HS-5 (cell line): ENCODE measurements at places on chromosomes 16 and 17.

DNA sequence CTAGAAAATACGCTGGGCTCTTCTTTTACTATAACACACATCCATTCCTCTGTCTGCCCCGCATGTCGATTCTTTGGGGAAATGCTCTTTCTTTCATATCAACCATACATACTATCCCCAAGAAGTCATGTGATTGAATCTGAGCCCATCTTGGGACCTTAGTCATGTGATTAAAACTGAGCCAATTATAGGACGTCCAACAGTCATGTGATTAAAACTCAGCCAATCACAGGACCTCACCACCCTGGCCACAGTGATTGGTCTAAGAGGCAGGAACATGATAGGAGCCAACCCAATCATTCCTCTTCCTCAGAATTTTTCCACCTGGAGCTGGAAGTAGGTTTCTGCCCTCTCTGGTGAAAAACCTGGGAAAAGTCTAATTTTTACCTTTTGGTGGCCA lies 78.8 kb downstream of the TMEM114 start:
- DNase-seq = no peak

DNA sequence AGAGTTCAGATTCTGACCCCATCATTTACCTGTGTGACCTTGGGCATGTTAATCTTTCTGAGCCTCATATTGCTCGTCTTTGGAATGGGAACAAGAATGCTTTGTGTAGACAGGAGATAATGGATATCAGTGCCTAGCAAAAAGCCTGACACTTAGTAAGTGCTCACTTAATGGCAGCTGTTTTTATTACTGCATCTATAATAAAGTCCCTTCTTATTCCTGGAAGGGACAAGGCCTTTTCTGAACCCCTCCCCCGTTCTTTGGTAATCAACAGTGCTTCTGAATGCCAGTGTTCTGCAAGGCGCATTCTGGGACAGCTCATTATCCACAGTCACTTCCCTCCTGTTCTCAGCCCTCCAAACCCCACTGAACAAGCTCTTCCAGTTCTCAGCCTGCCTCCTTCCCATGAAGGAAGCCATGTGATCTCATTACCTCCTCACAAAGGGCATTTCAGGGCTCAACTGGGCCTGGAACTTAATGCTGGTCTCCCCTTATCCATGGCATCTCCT lies 25.1 kb upstream of the SUPT4H1 start:
- no peak for DNase-seq

GRCh38 chr16:85471469-85472431 lies 141.4 kb upstream of the GSE1 start:
- no peak for DNase-seq

DNA sequence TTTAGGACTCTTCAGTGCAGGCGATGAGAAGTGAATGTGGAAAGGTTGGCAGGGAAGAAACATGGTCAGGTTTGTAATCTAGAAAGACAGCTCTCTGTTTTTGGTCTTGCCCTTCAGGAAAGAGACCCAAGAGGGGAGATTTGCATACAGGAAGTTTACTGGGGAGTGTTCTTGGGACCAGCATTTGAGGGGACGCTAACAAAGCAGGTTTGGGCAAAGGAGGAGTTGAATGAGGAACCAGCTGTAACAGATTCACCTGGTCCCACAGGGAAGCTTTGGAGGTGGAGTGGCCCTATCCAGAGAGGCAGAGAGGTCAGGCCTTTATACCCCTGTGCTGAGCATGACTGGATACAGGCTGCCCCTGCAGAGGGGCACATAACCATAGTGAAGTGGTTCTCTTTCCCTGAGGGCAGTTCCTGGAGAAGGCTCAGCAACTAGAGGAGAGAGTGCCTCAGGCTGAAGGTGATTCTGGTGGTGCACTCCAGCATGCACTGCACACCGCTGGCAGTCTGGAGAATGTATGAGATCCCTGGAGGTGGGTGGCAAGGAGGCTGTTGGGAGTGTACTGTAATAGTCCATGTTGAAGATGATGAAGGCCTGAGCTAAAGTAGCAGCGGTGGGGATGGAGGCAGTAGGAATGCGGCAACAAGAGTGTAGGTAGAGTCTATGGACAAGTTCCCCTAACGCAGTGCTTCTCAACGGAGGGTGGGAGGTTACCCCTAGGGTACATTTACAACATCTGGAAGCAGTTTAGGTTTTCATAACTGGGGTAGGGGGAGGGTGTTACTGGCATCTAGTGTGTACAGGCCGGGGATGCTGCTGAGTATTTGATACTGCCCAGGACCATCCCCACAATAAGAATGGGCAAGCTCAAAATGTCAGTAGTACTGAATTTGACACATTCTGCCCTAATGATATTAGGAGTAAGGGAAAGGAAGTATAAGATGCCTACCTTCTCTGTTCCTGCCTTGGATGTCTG lies 37.2 kb downstream of the MAP2K6 start:
- DNase-seq = no peak

GRCh38 chr16:86664522-86665318 lies 86.4 kb downstream of the FOXL1 start:
- DNase-seq = peak; percentile 81

- peak; percentile 84 for DNase-seq
Measured at GRCh38 chr17:17151962-17152361, 54.2 kb downstream of the PLD6 start.

- no peak for DNase-seq
Measured at GRCh38 chr17:57281887-57282286, 25.6 kb downstream of the MSI2 start.

- DNase-seq = no peak
Measured at GRCh38 chr16:3235856-3236669, 1.1 kb upstream of the ZNF200 start.

DNA sequence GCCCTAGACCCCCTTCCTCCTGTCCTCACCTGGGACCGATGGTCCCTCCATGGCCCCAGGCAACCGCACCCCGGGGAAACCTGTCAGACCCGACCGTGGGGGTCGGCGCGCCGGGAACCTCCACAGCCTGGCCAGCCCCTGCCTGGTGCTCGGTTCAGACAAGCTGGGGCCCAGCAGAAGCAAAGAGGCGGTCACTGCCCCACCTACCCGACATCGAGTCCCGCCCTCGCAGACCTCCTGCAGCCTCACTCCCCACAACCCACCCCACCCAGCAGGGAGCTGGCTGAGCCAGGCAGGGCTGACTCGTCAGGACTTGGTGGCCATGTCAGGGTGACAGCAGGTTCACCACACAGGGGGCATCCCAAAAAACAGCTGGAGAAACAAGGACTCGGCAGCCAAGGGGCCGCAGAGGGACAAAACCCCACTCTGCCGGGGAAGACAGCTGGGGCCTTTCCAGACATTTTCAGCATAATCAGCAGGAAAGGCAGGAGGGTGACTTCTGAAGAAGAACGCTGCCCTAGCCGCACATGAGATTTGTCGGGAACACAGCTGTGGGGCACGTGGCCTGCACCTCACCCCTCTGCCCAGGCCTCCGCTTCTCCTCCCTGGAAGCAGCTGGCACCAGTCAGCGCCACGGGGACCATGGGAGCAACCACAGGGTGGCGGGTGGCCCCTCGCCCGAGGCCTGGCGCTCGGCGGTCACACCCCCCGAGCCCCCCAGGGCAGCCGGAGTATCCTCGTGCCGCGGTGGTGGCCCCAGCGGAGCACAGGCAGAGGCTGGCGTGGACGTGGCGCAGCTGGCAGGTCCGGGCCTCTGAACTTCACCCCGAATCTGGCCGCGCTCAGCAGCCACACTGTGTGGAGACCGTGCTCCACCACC lies 22.9 kb downstream of the GNPTG start:
- DNase-seq = no peak

- DNase-seq = no peak
Measured at GRCh38 chr17:67942810-67943209, 53.5 kb downstream of the C17orf58 start.
